ENCODE measurements at places on chromosomes 12 and 14.

- DNase-seq = no peak
Measured at GRCh38 chr12:92553389-92553788, 149.4 kb upstream of the PLEKHG7 start.

GRCh38 chr12:117144599-117144998 lies 45.4 kb upstream of the TESC start:
- no peak for DNase-seq

DNA sequence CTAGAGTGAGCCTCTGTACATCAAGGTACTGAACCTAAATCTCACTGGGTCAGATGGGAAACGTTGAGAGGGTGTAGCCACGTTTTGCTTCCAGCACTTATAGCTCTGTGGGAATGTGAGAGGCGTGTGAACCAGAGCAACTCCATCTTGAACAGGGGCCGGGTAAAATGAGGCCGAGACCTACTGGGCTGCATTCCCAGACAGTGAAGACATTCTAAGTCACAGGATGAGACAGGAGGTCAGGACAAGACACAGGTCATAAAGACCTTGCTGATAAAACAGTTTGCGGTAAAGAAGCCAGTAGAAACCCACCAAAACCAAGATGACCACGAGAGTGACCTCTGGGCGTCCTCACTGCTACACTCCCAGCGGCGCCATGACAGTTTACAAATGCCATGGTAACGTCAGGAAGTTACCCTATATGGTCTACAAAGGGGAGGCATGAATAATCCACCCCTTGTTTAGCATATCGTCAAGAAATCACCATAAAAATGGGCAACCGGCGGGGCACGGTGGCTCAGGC lies 63.4 kb upstream of the NCOR2 start:
- DNase-seq = no peak

- no peak for DNase-seq
Measured at GRCh38 chr14:68690089-68690958, 102.5 kb downstream of the ZFP36L1 start.

DNA sequence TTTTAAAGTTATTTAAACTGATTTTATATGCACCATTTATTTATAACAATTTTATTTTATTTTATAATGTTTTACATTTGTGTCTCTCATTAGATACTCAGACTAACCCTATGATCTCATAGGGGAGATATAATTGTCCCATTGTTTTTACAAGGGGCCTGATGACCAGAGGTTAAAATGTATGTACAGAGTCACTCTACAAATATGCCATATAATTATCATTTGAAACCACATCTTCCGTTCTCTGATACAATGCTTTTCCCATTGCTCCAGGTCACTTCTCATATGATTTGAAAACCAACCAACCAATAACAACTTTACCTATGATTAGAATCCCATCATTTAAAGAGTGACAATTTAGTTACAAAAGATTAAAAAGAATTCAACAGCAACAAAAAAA lies 137.8 kb downstream of the GPHN start:
- DNase-seq = no peak

DNA sequence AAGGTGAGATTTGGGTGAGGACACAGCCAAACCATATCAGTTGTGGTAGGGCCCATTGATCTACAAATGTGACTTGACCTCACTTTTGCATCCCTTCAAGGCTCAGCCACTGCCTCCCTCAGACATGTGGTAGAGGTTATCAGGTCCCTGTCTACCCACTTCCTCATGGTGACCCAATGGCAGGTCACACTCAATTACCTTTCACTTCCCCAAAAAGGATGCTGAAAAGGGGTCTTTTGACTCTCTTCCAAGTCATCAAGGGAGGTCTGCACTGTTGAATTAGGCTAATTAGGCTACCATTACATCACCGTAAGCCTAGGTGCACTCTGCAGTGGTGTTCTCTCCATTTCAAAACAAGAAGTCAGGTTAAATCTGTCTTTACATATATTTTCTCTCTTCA lies 22.6 kb upstream of the DRAM1 start:
- no peak for DNase-seq

DNA sequence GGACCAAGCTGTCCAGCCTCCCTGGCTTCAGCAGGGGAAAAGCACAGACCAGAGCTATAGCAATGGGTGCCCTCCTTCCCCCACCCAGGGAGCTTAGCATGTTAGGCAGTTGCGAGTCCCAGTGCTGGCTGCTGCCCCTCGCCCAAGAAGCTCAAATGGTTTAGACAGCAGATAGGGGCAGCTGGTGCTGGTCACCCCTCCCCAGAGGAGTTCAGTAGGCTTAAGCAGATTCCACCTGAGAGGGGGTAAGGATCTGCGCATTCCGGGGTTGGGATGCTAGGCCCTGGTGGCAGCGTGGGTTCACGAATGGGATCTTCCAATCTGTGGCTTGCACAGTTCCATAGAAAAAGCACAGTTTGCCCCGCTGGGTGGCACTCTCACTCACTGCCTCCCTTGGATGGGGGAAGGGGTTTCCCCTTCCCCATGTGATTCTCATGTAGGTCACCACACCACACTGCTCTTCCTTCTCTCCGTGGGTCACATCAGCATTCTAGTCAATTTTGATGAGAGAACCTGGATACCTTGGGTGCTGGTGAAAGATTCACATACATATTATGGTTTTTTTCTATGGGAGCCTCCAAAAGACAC lies 665.6 kb downstream of the C12orf50 start:
- DNase-seq = no peak

DNA sequence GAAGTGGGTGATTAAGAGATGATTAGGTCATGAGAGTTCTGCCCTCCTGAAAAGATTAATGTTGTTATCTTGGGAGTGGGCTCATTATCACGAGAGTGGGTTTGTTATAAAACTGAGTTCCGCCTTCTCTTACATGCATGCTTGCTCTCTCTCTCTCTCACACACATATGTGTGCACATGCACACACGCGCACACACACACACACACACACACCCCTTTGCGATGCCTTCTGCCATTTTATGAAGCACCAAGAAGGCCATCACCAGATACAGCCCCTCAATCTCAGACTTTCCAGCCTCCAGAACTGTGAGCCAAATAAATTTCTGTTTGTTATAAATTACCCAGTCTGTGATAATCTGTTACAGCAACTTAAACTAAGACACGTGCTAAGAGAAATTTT lies 5.7 kb upstream of the SLC41A2 start:
- DNase-seq = no peak

- DNase-seq = no peak
Measured at GRCh38 chr12:48451372-48451771, 21.0 kb upstream of the ANP32D start.

DNA sequence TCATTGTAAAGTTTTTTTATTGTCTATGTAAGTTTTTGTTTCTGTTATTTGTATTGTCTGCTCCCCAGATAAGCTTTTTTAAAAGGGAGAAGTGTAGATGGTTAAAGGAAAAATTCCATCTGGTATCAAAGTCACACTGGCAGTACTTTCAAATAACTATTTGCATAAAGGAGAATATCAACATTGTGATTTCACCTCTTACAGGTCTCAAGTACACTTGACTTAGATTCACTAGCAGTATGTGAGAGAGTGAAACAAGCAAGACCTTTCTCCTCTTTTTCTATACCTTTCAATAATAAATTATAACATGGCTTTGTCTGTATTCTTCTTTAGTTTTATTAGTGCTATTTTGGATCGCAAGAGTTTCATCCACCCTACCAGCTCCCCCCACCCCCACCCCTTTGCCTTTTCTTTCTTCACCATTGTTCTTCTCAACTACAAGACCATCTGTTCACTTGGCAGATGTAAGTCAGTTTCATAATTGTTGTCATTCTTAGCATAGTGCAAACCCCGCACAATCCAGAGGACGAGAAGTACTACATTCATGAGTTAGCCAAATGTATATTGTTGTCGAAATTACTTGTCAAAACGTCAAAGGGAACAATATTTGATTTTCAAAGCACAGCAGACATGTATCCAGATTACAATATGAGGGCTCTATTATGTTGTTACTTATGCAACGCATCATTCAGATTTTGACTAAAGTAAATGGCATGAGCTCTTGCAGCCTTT lies 602.7 kb upstream of the FLRT2 start:
- DNase-seq = no peak

DNA sequence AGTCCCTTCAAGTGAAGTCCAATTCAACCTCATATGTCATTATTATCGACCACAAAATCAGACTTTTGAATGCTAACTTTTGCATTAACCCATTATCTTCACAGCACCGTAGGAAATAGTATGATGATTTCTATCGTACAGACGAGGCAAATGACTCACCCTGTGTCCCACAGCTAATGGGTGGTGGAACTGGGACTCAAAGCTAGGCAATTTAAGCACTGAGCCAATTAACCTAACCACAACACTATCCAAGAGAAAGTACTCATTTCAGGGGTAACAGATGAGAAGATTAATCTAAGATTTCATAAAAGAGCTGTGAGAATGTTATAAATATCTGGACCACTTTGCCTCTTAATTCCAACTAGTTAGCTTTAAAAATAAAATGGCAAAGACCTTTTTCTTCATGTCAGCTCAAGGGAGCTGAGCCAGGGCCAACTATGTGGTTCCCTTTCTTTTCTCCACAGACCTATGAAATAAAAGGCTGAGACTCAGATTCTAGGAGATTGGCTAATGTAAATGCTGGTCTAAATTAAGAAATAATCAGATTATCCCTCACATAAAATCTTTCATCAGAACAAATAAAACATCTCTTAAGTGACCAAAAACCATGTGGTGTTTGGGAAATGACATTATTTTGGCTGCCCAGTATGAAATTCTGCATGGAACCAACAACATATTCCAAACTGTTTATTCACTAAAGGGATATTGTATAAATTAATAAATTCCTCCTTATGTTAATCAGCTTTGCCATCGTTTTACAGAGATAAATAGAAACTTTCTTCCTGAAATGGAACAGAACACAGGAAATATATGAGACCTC lies 4.9 kb downstream of the PTGER2 start:
- DNase-seq = no peak

DNA sequence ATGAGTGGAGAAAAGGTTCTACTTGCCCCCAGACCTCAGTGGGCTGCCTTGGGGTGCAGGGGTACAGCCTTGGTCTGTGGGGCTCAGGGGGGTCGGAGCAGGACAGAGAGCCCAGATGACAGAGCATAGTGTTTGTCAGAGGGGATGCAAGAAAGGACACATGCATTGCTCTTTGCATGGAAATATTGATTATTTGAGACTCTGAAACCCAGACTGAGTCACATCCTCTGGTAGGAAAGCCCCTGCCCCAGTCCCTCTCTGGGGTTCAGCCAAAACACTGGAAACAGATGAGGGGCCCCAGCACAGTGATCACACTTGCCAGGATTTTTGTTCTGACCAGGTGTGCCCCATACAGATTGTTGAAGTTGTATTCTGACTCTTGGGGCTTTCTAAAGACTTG lies 1094.4 kb downstream of the BCL11B start:
- DNase-seq = no peak

DNA sequence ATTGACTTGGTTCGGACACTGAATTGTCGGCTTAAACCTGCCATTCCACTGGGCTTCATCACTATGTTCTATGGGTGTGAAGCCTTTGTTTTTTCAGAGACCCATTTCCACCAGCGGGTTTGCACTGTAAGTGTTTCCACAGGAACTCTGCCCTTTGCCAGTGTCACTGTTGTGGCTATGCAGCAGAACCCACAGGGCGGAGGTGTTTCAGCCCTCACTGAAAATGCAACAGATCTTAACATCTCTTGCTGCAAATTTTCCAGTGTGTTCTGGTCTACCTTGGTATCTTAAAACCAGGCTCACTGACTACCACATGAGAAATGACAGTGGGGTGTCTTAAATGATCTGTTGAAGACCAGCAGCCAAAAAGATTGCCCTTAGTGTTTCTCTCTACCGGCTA lies 21.1 kb downstream of the PRKCH start:
- no peak for DNase-seq

DNA sequence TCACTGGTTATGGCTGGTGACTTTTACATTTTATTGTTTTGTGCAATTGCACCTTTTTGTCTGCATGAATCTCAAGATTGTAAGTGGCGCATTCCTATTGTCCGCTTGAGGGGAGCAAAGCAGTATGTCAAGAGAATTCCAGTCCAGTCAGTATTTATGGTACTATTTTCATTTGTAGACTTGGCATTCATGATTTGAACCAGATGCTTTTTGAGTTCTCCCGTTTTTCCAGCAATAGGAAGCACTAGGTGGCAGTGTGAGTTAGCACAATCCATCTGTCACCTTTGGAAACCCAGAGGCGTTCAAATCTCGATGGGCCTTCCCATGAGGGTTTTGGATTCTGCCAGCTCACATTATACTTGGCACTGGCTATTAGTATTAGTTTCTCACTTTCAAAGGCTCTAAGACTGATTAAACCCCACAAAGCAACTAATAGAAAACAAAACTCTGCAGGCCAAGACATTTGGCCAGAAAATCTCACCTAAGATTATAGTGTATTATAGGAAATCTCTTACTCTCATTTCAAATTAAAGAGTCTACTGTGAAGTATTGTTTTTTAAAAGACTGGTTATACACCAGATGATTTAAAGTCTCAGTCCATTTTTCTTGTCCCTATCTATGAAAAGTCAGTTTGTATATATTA lies 2.2 kb downstream of the DACT1 start:
- peak; percentile 84 for DNase-seq

DNA sequence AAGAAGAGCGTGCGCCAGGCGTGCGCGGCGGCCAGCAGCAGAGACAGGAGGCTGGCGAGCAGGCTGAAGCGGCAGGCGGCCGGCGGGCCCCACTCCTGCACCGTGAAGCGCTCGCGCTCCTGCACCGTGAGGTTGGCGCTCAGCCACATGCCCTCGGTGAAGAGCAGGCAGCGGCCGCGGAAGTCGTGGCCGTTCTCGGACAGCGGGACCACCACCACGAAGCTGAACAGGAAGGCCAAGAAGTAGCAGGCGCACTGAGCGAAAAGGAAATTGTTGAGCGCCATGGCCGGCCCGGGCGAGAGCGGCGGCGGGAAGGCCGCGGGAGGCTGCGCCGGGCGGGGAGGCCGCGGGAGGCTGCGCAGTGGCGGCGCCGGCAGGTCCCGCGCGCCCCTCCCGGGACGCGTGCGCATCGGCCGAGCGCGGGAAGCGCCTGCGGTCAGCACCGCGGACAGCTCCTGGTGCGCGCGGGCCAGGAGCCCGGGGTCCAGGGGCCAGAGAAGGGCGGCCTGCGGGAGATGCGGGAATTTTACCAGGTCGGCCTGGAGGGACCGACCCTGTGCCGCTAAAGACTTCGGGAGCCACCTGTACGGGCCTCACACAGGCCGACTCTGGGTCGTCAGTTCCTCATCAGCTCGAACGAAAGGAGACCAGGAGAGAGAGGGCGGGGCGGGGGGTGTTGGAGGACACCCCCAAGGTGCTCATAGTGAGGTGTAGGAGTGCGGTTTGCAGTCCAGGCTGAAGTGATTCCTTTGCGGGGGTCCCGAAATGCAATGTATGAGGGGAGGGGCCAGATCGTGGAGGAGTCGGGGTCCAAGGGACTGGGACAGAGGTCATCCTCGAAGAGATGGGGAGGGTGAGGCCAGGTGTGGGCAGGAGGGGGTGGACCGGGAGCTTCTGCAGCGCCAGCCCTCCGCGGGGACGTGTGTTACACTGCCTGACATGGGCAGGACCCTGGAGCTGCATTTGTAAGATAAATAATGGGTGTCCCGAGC lies at the start of gene TMEM179:
TMEM179 (minus strand) TSS at position 315 of the 992 bp plus-strand sequence; CDS start at position 284, 31 bp downstream.
- no peak for DNase-seq

DNA sequence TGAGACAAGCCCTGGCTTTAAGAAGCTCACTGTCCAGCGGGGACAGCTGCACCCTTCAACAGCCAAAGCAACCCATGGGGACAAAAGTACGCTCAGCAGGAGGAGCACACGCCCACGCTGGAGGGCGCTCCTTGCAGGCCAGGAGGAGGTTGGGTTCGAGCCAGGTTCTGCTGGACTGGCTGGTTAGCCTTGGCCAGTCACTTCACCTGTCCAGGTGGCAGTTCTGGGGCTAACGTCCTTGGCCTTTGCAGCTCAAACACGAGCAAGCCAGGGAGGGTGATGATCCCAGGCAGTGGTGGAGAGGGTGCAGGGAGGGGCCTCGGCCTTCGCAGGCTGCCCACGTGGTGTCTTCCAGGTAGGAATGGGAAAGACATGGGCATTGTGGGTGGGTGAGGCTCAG lies 13.1 kb downstream of the CHGA start:
- DNase-seq = no peak
